T-cell (primary cell): ENCODE measurements at places on chromosomes 12 and 14. TPM values are rescaled to one million over a fixed set of nuclear protein-coding genes. Genes with fewer than 3 reads are reported as not detected.

- H3K4me1 ChIP-seq = peaks cover 28% of the 10 kb centered on the region
- peaks cover 11% of the 10 kb centered on the region for H3K36me3 ChIP-seq
- DNase-seq = no peak
- H3K4me3 ChIP-seq = no peak overlapping the region
These were observed 13.3 kb downstream of the AKT1 start for GRCh38 chr14:104782086-104782807.

MTHFD1 gene
- total RNA-seq = 43.4 TPM

DNA sequence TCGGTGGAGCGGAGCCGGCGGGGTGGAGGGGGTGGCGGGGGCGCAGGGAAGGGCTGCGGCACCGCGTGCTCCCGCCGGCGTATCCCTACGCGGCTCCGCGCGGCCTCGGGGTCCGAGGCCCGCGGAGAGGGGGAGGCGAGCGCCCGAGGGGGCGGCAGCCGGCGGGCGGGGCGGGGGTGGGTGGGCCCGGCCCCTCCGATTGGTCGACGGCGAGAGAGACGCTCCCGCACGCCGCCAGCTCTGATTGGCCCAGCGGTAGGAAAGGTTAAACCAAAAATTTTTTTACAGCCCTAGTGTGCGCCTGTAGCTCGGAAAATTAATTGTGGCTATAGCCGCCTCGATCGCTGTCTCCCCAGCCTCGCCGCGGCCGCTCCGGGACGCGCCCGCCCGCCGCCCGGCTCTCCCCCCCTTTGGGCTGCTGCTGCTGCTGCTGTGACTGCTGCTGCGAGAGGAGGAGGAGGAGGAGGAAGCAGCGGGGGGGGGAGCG is at the start of gene FOXG1:
Gene FOXG1 (plus strand): TSS at position 319 of the 487 bp plus-strand sequence. CDS start 493 bp downstream, outside the sequence.
- DNase-seq = no peak
- H3K4me3 ChIP-seq = no peak within 1 kb of the TSS
- H3K27me3 ChIP-seq = peaks cover 36% of the 10 kb centered on the region
- no peaks in the 10 kb centered on the region for H3K36me3 ChIP-seq
- H3K27ac ChIP-seq = no peak within 1 kb of the TSS

MYO1A gene
- 0.54 TPM for total RNA-seq

NEK9 gene
- total RNA-seq = 121 TPM

DNA sequence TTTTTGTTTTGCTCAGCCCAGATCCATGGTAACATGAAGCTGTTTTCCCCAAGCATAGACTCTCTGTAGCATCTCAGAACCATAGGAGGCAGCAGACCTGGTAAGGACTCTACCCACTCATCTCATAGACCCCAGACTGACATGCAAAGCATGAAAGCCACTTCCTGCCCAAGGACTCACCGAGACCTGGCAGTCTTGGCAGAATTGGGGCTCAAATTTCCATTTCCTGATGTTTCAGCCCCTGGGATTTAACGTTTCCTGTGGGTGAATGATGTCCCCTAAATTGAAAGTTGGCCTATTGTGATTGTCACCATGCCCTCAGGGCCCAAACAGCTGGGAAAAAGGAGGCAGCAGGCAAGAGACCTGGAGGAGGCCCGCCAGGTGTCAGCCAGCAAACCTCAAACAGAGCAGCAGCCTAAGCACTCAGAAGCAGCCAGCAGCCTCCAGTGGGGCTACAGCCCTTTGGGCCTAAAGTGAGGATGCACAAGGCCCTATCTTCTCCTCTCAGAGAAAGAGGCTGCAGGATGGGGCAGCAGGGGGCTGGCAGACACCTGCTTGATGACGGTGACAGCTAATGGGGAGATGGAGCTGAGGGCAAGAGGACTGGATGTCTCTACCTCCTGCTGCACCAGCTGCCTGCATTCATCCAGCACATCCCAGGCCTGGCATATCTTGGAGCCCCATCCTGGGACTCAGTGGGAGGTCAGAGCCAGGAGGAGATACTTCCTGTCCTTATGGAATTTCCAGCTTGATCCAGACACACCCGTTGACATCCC is 8.5 kb downstream of the KRT85 start:
- no peak overlapping the region for H3K4me3 ChIP-seq
- peak; percentile 30 for DNase-seq
- H3K27me3 ChIP-seq = peaks cover 45% of the 10 kb centered on the region
- H3K36me3 ChIP-seq = no peaks in the 10 kb centered on the region

DNA sequence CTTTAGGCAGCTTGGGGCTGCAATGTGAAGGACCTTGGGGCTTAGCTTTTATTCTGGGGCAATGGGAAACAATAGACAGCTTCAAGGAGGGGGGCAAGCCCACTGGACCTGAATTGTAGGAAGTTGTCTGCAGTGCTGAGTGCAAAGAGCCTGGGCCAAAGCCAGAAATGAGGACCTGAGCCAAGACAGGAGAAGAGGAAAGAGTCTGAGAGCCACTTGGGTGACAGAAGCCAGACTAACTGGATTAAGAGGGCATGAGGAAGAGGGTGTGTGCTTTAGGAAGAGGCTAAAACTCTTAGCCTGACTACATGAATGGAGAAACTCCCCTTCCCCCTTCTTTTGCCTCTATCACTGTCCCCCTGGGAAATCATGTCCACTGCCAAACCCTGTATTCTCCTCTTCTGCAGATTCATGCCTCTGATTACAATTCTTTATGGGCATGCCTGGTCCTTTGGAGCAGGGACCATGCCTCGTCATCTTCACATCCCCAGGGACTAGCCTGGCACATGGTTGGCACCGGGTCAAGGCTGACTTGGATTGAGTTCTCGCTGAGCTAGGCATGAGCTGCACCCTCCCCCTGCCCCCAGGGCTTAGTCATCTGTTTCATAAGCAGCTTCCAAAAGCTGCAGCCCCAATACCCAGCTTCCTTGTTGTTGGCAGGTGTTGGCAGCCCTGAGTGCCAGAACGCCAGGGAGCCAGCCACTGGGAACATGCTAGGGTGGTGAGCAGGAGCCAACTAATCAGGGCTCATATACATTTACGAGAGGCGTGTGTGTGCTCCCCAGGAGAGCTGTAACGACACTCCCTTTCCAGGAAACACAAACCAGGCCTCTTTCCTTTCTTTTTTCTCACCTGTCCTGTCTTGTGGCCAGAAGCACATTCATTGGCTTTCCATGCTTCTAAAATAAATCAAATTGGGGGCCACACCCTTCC is 27.7 kb upstream of the JDP2 start:
- peaks cover 8% of the 10 kb centered on the region for H3K27me3 ChIP-seq
- H3K4me1 ChIP-seq = peaks cover 4% of the 10 kb centered on the region
- H3K36me3 ChIP-seq = no peaks in the 10 kb centered on the region
- no peak overlapping the region for H3K27ac ChIP-seq
- H3K4me3 ChIP-seq = no peak overlapping the region
